Activated CD4-positive, alpha-beta T cell treated with anti-CD3 and anti-CD28 coated beads, Interleukin-2, amount 50 U/mL, for 1 hour (primary cell): ENCODE measurements at places on chromosomes 2 and 18.
A peak's percentile ranks its signal among the peaks of the same experiment; 100 is the strongest.

DNA sequence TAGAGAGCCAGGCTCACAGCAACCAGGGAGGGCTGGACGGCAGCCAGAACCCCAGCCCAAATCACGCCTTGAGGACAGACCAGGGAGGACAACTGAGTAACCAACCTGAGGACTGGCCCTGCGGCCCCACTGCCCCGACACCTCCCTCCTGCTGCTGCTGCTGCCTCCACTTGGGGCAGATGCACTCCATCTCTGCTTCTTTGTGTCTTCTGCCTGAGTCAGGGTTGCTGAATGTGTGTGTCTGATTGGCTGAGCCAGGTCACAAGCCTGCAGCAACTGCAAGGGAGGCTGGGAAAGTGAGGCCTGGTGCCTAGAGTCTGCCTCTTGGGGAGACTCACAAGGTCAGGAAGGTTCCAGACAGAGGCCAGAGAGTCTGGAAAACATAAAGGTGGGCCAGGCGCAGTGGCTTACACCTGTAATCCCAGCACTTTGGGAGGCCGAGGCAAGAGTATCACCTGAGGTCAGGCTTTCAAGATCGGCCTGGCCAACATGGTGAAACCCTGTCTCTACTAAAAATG, 83.4 kb downstream of the ZFP36L2 start:
- DNase-seq: peak; percentile 29

DNA sequence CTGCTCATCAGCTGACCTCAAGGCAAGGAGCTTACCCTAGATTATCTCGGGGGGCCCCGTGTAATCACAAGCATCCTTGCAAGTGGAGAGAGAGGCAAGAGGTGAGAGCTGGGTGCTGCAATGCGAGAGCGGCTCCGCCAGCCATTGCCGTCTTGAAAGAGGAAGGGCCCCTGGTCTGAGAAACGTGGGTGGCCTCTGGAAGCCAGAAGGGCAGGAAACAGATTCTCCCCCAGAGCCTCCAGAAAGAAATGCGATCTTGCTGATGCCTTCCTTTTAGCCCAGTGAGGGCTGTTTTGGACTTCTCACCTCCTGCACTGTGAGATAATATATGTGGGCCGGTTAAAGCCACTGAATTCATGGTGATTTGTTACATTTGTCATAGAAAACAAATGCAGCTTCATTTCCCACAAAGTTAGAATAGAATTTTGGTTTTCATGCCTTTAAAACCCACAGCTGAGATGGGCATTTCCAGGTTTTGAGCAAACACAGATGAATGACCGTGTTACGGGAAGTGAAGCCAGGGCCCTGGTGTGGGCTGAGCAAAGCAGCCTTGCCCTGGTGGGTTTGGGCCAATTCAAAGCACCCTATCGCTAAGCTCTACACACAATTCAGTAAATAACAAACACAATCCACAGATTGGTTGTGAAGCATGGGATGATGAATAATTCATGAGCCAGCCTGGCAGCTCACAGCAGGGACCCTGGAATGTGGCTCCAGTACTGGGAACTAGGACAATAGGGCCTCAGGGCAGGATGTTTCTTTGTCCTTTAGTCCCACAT, 319.9 kb upstream of the HS6ST1 start:
- DNase-seq: no peak

- DNase-seq: no peak
Observed at GRCh38 chr2:8448824-8449556, 232.9 kb upstream of the ID2 start.

DNA sequence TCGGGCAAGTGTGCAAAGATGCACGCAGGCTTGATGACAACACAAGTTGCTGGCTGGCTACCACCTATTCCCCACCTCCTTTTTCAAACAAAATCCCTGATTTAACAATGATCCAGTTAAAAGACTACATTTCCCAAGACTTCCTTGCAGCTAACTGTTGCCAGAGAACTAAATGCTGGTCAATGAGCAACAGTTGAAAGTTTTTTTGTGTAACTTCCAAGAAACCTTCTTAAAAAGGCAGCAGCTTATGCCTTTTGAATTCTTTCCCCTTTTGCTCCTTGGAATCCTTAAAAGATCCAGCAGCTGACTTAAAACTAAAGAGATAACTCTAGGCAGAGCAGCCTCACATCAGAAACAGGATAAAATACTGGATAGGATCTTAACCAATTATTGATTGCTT, 38.5 kb downstream of the NPHP1 start:
- no peak for DNase-seq

DNA sequence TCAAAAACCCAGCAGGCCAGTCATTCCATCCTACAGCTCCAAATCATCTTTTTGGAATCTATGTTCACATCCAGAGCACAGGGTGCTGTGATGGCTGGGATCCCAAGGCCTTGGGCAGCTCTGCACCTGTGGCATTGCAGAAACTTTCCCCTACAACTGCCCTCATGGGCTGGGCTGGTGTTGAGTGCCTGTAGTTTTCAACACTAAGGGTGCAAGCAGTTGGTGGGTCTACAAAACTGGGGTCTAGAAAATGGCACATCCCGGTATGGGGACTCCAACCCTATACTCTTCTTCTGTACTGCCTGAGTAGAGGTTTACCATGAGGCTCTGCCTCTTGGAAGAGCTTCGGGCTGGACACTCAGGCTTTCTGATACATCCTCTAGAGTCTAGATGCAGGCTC, 95.2 kb upstream of the TEKT4 start:
- no peak for DNase-seq

GRCh38 chr2:228974169-228974568, 296.9 kb downstream of the PID1 start:
- no peak for DNase-seq

DNA sequence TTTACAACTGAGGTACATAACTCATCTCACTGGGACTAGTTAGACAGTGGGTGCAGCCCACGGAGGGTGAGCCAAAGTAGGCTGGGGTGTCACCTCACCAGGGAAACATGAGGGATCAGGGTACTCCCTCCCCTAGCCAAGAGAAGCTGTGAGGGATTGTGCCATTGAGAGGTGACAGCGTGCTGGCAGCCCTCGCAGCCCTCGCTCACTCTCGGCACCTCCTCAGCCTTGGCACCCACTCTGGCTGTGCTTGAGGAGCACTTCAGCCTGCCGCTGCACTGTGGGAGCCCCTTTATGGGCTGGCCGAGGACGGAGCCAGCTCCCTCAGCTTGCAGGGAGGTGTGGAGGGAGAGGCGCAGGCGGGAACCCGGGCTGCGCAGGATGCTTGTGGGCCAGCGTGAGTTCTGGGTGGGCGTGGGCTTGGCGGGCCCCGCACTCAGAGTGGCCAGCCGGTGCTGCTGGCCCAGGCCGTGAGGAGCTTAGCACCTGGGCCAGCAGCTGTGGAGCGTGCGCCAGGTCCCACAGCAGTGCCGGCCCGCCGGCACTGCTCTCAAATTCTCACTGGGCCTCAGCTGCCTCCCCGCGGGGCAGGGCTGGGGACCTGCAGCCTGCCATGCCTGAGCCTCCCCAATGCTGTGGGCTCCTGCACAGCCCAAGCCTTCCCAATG, 44.5 kb upstream of the FAM110C start:
- no peak for DNase-seq

- DNase-seq: no peak
Observed at GRCh38 chr2:222381566-222381965, 42.8 kb upstream of the SGPP2 start.

DNA sequence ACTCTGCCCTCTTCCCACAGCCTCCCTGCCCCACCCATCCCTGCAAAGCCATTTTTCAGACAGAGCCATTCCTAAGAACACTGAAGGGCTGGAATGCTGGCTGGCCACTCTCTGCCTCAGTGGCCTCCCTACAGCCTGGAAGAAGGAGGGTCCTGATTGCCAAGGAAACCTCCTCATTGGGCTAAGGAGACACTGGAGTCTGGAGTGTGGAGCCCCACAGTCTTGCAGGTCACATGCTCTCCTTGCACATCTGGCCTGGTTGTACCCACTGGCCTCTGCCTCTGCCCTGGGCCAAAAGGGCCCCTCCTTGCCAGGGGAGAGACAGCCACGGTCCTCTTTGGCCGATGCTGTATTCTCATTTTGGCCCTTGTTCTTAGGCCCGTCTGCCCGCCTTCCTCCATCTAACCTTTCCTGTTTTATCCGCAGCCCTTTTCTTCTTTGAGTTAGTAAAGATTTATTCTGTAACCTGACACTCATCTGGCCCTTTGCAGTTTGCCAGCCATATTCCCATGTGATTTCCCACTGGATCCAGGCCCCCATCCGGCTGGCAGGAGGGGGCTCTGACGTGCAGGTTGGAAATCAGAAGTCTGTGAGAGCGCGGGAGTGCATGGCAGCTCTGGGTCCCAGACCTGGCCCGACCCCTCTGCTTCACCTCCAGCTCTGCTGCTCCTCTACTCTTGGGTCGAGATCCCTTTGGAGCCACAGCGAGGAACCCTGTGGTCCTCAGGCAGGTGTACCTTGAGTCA, 11.0 kb upstream of the CATIP start:
- no peak for DNase-seq

DNA sequence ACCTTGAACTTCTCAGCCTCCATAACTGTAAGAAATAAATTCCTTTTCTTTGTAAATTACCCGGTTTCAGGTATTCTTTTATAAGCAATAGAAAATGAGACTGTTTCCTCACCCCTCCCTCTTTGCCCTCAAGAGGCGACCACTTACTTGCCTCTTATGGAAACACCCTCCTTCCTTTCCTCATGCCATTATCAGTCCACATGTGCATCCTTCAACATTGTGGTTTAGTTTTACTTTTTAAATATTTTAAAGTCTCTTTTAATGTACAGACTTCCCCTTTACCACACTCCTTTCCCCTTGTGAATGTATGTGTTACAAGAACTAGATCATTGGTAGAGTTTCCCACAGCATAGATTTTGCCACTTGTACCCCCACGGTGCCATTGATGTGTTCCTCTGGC, 202.4 kb upstream of the SIX2 start:
- DNase-seq: no peak

DNA sequence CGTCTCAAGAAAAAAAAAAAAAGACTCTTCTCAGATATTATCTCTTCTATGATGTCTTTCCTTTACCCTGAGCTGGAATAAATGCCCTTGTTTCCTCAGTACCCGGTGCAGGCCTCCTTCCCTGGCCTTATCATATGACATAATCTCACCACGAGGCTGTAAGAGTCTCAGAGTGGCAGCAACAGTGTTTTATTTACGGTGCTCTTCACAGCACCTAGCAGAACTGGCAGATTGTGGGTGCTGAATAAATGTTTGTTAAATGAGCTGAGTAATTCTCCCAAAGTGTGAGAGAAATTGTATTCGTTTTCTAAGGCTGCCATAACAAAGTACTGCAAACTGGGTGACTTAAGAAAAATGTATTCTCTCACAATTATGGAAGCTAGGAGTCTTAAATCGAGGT, 82.8 kb upstream of the CD28 start:
- no peak for DNase-seq

DNA sequence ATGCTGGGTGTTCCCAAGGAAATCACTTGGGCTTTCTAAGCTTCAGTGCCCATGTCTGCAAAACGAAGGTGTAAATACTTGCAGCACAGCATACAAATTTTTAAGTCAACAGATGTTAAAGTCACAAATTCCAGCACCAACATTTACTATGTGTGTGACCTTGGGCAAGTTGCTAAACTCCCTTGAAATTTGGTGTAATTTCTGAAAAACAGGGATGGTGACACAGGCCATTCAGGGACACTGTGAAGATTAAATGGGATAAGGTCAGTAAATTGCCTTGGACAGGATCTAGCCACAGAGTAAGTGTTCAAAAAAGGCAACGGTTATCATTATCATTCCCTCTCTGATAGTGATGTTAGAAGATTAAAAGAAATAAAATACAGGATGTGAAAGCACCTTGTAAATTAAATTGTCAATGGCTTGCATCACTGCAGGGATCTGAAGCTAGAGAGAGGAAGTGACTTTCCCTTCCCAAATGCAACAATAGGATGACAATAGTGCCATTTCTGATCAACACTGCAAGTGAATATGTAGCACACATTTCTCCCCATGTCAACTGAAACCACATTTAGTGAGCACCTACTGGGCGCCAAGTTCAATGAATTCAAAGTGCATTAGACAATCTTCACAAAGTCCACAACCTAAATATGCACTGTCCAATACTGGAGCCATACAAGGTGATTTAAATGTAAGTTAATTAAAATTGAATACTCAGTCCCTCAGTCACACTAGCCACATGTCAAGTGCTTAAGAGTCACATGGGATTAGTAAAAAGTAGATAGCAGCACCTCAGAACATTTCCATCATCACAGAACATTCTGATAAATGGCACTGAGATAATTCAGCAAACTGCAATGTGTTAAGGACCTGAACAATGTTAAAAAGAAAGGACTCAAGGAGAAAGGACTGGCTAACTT, 81.2 kb downstream of the STK39 start:
- no peak for DNase-seq

GRCh38 chr18:6257950-6258349, 156.8 kb downstream of the L3MBTL4 start:
- DNase-seq: no peak

DNA sequence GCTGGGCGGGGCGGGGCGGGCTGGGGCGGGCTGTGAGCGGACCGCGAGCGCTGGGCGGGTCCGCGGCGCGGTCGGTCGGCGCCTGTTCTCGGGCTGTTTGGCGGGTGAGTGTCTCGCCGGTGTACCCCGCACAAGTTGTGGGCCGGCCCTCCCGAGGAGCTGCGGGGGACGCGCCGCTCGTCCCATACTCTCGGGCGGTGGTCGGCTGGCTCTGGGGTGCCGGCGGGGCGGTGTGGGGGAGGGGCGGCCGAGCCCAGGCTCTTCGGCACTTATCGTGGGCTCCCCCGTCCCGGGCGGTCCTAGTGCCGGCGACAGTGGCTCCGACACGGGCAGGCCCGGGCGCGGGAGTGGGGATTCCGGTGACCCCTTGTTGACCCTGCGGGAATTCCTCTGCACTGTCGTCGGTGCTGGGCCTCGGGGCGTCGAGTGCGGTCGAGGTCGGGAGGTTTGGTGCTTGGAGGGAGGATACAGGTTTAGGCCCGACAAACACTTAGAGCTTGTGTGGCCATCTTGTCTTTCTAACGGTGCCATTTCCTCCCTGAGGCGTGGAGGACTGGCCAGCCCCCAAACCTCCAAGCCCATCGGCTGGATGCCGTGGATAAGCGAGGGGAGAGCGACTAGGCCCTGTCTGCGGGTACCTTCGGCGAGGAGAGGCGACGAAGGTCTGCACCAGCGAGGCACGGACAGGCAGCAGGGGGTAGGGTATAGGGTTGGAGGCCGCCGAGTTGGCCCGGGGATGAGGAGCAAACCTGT, at the start of gene SEPTIN2:
Gene SEPTIN2, plus strand, starts transcription at position 47 of the 753 bp plus-strand sequence. CDS start 8,308 bp downstream, outside the sequence.
- peak; percentile 74 for DNase-seq

DNA sequence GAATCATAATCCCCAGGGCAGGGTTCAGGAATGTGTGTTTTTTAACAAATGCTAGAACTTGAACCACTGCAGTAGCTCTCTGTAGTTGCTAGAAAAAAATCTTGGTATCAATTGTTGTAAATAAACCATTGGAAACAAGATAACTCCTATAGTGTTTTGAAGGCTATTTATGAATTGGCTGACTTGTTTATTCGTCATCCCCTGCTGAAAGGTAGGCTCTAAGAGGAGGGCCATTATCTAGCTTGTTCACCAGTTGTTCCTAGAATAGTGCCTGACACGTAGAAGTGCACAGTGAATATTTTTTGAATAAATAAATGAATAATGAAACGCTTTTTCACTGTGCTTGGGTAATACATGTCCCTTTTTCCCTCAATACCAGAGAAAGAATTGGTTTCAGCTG, 211.4 kb downstream of the BABAM2 start:
- DNase-seq: no peak

- peak; percentile 71 for DNase-seq
Observed at GRCh38 chr2:113890253-113891235, 655 bp downstream of the ACTR3 start.

- DNase-seq: no peak
Observed at GRCh38 chr2:20567159-20567925, 83.6 kb downstream of the HS1BP3 start.

- DNase-seq: no peak
Observed at GRCh38 chr2:192183296-192183695, 11.4 kb downstream of the TMEFF2 start.

- no peak for DNase-seq
Observed at GRCh38 chr2:173468266-173468793, 113.7 kb downstream of the CDCA7 start.

GRCh38 chr2:178152033-178152432, 39.8 kb downstream of the RBM45 start:
- DNase-seq: no peak
